ENCODE measurements at places on chromosomes 6 and 20. TPM values are rescaled to one million over a fixed set of nuclear protein-coding genes. Genes with fewer than 3 reads are reported as not detected.

DNA sequence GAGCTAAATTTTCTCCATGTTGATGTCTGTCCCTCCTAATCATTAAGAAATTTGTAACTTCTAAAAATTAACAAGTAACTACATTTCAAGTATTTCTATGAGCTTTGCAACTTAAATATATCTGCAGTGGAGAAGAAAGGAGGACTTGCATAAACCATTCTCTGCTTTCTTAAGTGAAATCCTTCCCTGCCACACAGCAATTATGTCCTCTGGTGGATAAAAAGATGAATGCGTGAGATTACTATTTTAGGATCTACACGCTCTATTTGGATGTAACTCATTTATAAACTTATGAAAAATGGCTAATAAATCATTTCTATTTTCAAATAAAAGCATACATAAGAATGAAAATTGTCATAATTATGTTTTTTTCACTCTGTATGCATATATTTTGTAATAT is 338.0 kb upstream of the PTCHD4 start:
- H3K4me3 ChIP-seq: no peak overlapping the region
- H3K4me1 ChIP-seq: no peaks in the 10 kb centered on the region
- DNase-seq: no peak
- no peaks in the 10 kb centered on the region for H3K27me3 ChIP-seq
- no peaks in the 10 kb centered on the region for H3K36me3 ChIP-seq

Gene XKR7
- 0.38 TPM for total RNA-seq

Gene DAAM2
- total RNA-seq: 8.8 TPM

Gene SLC22A2
- not detected for total RNA-seq

GRCh38 chr6:10314163-10314955 is 100.5 kb downstream of the TFAP2A start:
- H3K27ac ChIP-seq: no peak overlapping the region
- no peaks in the 10 kb centered on the region for H3K4me1 ChIP-seq
- no peaks in the 10 kb centered on the region for H3K36me3 ChIP-seq
- H3K4me3 ChIP-seq: no peak overlapping the region
- no peaks in the 10 kb centered on the region for H3K27me3 ChIP-seq
